ENCODE measurements at places on chromosomes 6 and 20.

GRCh38 chr6:56999049-56999448 is 44.1 kb downstream of the BEND6 start:
- no peak for DNase-seq

DNA sequence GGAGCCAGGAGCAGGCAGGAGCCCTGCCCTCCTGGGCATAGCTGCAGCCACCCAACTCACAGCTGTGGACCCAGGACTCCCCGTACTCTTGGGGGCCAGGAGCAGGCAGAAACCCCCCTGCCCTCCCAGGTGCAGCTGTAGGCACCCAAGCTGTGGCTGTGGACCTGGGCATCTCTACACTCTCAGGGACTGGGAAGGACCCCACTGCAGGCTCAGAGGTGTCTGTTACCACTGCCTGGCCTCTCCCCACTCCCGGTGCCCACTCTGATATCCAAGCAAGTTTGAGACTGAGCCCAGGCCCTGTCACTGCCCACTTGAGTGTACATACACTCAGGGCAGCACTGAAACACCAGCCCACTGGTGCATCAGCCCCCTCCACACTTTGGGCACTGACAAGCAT is 193.5 kb upstream of the MANEA start:
- DNase-seq, result no peak

GRCh38 chr6:170081556-170081955 is 209.3 kb downstream of the DLL1 start:
- no peak for DNase-seq

DNA sequence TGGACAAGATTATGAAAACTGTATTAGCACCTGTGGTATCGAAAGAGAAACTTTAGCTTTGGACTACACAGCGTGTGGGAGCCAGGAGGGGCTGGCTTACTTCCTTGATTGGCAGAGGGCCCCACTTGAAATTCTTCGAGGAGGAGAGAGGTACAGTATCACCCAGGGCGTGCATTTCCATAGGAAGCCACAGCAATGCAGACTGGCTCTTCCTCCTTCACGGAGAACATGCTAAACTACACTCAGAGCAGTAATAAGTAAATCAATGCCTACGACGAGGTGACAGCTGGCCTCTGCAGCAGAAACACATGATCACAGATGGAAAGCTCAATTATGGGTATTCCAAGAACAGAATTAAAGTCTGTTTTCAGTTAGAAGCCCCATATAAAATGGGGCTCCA is 44.2 kb downstream of the MYLK4 start:
- DNase-seq, result no peak

Data from fibroblast of the conjunctiva (primary cell).